ENCODE measurements at places on chromosomes 16 and 17.
A peak's percentile ranks its signal among the peaks of the same experiment; 100 is the strongest.

DNA sequence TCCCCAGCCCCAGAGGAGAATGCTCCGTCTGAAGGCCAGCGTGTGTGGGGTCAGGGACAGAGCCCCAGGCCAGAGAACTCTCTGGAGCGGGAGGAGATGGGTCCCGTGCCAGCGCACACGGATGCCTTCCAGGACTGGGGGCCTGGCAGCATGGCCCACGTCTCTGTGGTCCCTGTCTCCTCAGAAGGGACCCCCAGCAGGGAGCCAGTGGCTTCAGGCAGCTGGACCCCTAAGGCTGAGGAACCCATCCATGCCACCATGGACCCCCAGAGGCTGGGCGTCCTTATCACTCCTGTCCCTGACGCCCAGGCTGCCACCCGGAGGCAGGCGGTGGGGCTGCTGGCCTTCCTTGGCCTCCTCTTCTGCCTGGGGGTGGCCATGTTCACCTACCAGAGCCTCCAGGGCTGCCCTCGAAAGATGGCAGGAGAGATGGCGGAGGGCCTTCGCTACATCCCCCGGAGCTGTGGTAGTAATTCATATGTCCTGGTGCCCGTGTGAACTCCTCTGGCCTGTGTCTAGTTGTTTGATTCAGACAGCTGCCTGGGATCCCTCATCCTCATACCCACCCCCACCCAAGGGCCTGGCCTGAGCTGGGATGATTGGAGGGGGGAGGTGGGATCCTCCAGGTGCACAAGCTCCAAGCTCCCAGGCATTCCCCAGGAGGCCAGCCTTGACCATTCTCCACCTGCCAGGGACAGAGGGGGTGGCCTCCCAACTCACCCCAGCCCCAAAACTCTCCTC is 10.4 kb downstream of the CX3CL1 start:
- ATAC-seq, result no peak

GRCh38 chr17:49728425-49728824 is 20.7 kb upstream of the SLC35B1 start:
- ATAC-seq, result no peak

- no peak for ATAC-seq
These were observed 17.4 kb downstream of the RNF213 start for GRCh38 chr17:80277751-80278671.

DNA sequence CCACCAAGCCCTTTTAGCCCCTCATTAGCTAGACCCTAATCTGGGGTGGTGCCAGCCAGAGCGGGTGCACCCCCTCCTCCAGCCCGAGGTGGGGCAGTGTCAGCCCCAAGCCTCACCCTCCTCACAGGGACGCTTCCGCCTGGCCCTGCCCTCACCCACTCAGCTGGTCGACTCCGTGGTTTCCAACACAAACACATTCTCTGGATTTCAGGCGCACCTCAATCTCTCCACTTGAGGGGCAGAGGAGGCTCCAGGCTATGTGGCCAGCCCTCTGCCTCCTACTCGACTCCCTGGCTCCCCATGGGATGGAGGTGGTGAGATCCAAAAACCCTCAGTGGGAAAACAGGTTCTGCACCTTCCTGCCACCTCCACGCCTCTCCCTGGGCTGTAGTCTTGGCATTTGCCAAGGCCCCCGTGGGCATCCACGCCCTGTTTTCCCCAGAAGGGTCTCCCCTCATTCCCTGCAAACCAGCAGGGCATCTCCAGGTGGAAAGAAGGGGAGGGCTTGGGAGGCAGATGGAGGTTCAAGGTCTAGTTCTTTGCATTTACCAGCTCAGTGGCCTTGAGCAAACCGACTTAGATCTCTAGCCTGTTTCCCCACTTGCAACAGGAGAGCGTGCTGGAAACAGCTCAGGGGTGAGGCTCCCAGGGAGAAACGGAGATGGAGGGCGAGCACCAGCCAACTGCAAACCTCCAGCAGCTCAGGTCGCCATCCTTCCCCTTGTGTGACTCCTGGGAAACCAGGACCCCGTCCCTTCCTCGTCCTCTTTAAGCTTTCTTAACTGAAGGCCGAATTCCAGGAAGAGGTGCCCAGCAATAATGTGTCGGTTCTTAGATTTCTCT is 1.7 kb downstream of the EMP2 start:
- no peak for ATAC-seq

DNA sequence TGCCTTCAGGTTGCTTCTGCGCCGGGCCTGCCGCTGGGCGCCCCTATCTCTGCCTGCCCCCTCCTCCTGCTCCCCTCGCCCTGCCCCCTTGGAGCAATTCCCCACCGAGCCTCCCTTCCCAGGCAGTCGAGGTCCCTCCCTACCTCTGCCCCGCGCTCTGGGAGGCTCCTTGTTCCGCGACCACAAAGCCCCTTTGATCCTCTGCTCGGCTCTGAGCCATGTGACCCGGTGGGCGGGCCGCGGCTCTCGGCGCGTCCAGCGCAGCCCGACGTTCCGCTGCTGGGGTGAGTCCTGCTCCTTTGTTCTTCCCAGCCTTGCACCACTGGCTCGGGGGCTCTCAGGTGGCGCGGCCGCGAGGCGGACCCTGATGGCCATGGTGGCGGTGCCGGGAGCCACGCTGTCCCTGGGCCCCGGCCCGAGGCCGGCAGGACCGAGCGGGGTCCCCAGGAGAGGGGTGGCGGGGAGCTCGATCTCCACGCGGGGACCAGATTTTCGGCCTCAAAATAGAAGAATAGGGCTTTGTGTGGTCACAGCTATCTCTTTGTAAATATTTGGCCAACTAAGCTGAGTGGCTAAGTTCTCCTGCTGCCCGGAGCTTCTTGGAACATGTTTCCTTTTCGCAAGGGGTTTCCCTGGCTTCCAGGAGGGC is 310.6 kb downstream of the SEC14L1 start:
- ATAC-seq, result peak; percentile 78

- ATAC-seq, result no peak
These were observed 369.1 kb downstream of the CPPED1 start for GRCh38 chr16:12434567-12434966.

- no peak for ATAC-seq
These were observed 280.6 kb upstream of the SALL1 start for GRCh38 chr16:51431517-51432241.

Measured in stimulated activated memory B cell treated with anti-CD40 and anti-IgM and Interleukin-4, amounts not matched to agents 10 μg/mL and 1 μg/mL and 100 μg/mL, for 72 hours (primary cell).